Head of caudate nucleus (tissue), 42 donors: ENCODE measurements at places on chromosomes 6 and 20.

DNA sequence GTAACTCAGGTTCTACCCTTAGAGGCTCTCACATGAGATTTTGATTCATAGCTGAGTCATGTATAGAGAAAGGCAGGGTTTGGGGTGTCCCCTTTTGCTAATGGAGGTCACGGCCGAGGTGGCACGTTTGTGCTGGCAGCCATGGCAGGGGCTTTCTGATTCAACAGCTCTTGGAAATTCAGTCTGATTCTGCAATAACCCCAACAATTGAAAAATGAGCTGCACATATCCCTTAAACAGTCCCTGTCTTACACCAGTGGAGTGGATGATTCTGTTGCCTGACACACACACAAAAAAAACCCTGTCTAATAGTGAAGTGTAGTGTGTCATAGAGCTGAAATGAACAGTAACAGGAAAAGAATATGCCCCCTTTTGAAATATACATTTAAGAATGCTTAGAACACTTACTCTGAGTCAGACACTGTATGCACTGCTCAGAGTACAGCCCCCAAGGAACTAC lies 40.4 kb upstream of the ARG1 start:
- DNase-seq: no peak

DNA sequence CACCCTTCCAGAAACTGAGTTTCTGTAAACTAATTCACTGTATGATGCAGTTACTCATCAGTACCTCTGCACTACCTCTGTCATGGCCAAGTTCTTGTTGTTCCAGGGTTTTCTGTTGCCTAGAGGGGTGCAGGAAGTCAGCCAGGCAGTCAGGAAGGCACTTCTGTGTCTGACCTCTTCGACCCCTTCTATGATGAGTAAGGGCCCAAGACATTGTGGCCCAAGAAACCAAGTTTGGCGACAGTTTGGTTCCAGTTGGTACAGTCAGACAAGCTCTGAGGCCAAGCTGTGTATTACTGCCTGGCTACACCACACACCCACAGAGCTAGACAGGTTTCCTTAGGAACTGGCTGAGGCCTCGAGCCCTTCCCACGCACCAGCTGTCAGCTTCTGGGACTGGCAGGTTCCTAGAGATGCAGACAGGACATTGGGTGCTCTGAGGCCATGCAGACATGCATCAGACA lies 41.2 kb downstream of the TRAF3IP2 start:
- no peak for DNase-seq

- DNase-seq: no peak
Measured at GRCh38 chr6:124536842-124537191, 425.4 kb upstream of the RNF217 start.

DNA sequence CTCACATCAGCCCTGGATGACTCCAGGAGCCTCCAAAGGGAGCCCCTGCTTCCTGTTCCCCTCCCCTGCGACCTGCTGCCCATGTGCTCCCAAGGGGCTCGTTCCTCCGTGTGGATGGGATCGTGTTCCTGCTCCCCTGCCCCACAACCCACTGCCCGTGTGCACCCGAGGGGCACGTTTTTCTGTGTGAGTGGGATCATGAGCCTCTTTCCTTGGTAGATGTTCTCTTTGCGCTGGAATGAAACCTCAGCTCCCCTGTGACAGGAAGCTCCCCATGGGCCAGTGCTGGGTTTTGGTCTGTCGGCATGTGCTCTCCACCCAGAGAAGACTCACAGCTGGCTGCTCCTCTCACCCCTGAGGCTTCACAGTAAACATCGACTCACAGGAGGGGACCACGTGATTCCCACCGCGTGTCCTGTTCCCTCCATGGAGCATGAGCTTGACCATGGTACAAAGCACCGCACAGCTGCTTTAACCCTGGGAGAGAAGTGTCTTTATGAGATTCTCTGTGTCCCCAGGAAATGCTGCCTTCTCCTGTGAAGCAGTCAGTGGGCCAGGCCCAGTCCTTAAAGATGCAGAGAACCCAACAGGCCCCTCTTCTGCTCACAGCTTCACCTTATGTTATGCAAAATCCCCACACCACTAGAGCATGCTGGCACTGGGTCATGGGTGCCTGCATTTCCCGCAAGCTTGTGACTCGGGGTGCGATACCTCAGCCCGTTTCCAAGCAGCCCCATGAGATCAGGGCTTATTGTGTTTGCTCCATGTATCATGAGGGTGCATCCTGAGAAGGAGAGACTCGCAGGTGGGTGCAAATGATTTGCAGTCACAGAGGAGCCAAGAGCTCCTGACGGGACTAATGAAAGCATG lies 215.1 kb downstream of the ERMARD start:
- DNase-seq: no peak

DNA sequence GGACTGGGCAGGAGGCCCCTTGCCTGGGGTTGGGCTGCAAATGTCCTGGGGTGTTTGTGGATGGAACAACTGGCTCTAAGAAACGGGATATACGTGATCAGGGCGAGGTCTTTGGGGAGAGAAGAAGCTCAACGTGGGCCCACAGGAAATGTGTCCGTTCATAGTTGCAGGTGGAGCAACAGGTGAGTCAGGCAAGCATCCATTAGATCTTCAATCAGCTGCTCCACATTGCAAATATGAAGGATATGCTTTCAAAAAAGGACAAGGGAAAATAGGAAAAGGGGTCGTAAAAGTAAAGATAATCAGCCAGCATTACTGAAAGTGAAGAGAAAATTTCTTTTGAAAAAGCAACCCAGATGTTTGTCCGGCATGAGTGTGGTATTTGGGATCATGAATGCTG lies 251.0 kb downstream of the CDH4 start:
- no peak for DNase-seq

DNA sequence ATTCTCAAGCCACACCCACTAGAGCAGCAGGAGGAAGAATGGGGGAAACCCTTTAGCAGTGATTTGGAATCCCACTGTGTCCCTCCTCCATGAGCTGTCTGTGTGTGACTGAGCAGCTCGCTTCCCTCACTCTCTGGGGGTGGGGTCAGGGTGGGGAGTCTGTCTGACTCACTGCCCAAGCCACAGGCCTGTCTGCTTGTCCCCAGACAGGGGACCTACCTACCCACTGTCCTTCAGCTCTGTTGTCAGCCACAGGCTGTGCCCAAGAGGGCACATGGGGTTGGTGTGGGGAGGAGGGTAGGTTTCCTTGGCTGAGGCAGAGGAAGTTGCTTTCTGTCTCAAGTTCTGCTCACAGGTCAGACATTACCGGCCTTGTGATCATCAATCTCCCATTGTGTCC lies 127.0 kb downstream of the MAFB start:
- no peak for DNase-seq

- no peak for DNase-seq
Measured at GRCh38 chr6:14217728-14218518, 100.4 kb downstream of the CD83 start.

DNA sequence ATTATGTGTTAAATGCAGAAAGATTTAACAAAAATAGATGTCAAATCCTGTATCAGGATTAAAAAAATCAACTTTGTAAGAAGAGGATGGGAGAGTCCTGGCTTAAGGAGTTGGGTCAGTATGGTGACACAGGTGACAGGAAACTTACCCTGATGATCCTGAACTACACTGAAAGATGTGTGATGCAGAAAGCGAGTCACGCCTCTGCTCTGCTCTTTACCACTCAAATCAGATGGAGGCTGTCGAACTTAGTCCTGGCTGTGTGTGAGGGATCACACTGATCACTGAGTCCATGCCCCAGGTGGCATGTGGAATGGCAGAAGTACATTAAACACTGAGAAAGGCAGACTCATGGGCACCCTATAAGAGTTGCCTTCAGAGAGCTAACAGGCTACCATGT lies 92.9 kb downstream of the GJA10 start:
- DNase-seq: no peak

DNA sequence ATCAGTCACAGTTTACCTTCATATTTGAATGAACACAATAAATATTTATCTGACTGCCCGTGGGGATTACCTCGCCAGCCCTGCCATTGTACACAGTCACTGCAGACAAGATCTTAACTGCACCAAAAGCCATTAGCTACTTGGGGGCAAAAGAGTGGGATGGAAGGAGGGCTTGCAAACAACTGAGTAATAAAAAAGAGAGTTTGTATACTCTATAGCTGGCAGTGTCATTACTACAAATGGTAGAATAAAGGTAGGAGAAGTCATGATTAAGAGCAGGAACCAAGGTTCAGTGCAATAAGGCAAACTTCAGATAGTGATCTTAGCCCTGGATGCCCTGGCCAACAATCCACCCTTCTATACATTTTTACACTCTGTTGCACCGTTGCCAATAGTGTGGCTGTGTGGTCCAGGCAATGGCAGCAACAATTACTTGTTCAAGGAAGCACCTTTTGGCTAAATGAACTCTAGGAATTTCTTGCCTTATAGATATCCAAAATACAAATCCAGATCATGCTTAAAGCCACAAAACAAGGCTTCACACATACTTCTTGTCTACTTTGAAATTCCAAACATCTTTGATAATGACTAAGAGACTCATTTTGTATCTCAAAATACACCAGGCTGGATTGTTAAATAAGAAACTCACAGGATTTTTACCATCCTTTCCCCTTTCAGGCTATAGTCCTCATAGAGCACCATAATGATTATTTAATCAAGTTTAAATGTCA lies 955.4 kb upstream of the ADGRB3 start:
- no peak for DNase-seq

DNA sequence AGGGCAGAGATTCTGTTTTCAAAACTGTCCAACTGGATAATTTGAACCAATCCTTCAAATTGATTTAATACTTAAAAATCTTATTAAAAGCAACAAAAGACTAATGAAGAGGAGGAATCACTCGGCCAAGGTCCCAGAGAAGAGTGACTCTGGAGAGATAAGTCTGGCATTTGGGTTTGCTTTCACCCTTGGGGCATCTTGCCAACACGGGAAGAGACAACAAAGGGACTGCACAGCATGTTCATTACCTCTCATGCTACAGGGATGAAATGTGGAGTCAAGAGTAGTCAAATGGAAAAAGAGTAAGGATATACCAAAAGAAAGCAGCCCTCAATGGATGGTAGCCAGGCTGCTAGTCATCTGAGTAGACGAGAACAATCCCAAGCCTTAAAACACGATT lies 68.2 kb downstream of the KHDRBS2 start:
- no peak for DNase-seq

GRCh38 chr20:38085026-38085425 lies 51.5 kb downstream of the RPRD1B start:
- no peak for DNase-seq

DNA sequence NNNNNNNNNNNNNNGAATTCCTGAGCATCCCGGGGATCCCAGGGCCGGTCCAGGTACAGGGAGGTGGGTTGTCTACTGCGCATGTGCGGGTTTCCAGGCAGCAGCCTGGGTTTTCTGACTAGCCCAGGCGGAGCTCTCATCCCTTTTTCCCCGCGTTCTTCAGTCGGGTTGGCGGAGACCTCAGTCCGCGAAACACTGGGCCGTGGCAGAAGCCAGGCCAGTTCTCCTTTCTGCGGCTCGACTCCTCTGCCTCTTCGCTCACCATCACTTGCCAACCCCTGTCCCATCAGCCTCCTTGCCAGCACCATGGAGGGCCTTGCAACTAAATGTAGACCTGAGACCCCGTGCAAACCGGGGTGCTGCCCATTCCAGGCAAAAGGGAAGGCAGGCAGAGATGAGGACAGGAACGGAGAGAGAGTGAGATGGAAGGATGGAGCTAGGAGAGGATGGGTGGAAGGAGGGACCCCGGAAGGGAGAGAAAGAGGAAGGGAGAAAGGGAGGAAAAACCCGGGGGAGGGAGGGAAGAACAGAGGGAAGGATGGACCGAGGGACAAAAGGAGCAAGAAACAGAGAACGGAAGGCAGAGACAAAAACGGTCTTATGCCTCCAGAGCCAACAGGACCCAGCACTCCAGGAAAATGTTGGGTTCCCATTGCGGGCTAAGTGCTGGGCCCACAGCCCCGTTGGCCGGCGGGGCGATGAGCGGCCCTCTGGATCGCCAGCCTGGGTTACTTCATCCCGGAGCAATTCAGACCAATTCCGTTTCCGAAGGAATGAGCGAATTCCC lies 445.4 kb upstream of the DEFB115 start:
- peak; percentile 62 for DNase-seq

GRCh38 chr6:16183187-16183664 lies 54.3 kb downstream of the MYLIP start:
- no peak for DNase-seq

GRCh38 chr20:35093267-35093884 lies 769 bp upstream of the TRPC4AP start:
- no peak for DNase-seq

DNA sequence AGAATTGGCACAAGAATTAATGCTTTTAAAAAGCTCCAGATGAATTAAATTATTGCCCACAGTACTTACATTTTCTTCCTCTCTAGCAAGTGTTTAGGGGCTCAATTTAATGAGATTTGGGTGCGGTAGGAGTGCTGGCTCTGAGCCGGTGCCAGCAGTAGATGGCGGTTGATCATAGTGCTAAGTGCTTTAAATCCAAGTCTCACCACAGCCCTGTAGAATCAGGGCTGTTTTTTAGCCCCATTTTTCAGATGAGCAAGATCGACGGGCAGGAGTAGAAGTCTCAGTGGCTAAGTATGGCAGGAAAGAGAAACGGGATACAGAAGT lies 136.9 kb upstream of the SALL4 start:
- no peak for DNase-seq

GRCh38 chr6:6148192-6148815 lies 141.6 kb upstream of the NRN1 start:
- DNase-seq: no peak

DNA sequence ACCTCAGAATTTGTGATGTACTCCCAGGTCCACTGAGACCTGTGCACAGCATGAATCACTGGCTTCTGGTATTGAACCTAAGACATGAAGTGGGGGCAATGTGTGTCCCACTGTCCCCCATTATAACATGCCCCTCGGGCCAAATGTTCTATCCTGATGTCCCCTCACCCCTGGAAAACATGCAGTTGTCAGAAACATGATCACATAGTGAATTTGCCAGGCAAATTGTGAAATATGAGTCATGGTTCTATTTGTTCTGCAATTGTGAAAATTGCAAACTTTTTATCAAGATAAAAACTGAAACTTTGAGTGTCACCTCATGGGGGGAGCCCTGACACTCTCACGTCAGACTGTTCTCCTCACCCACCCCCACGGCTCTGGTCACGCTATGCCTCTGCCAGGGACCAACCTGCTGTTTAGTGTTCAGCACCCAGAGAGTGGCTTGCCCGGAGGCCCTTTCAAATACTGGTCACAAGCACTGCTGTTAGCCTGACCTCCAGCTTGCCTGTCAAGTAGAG lies 305.3 kb downstream of the CLIC5 start:
- DNase-seq: no peak

DNA sequence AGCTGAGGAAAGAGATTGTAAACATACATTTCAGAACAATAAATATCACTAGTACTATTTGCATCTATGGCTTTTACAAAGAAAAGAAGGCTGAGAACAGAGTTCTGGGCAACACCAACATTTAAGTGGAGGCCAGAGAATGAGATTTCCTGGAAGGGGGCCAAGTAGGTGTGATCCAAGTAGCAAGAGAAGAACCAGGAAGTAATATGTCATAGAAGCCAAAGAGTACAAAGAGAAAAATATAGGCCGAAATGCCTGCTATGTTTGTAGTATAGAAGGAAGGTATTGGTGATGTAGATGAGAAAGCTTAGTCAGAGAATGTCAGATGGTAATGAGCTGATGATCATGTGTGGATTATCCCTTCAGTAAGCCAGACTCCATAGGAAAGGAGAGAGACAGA lies 94.5 kb downstream of the PERP start:
- DNase-seq: no peak

- no peak for DNase-seq
Measured at GRCh38 chr6:43278524-43279078, 19.5 kb upstream of the SLC22A7 start.
